ENCODE measurements at places on chromosomes 2 and 18.
A peak's percentile ranks its signal among the peaks of the same experiment; 100 is the strongest.

- no peak for DNase-seq
Observed at GRCh38 chr2:220166616-220167015, 539.2 kb downstream of the SLC4A3 start.

GRCh38 chr2:227415538-227416424 is 28.0 kb upstream of the SCYGR1 start:
- no peak for DNase-seq

- DNase-seq, result no peak
Observed at GRCh38 chr2:205769879-205770278, 87.6 kb downstream of the NRP2 start.

GRCh38 chr18:12595571-12596255 is 62.2 kb downstream of the SPIRE1 start:
- DNase-seq, result no peak

GRCh38 chr18:25236736-25237135 is 115.2 kb downstream of the ZNF521 start:
- DNase-seq, result no peak

- DNase-seq, result peak; percentile 39
Observed at GRCh38 chr2:147845411-147845971, 662 bp downstream of the ACVR2A start.

DNA sequence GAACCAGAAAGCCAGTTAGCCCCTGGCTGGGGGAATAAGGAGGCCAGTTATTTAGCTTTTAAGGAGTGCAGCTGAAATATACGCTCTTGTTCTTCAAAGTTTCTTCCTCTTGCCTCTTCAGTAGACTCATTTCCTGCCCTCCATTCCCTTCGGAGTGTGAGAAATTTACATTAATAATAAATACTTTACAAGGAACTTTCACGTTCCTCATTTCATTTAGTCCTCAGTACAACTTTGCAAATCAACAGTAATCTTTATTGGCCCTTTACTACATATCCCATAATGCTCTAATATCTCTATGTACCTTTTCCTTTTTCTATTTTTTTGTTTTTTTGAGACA is 15.6 kb downstream of the PLCD4 start:
- DNase-seq, result no peak

DNA sequence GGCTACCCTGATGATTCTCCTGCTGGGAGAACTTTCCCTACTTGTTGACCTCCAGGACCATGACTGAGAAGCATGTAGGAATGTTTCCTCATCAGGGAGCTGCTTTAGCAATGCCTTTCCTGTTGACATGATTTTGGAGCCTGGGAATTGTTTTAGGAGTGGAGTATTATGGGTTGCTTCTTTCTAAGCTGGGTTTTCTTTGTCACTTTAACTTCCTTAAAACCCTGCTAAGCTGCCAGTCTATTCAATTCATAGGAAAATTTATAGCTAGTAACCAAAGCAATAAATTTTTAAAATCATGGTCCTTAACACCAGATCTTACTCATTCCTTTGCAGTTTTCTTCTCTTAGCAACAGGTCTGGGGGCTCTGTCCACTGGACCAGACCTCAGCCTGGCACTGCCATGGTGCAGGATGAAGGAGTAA is 125.6 kb upstream of the TACR1 start:
- no peak for DNase-seq

- DNase-seq, result no peak
Observed at GRCh38 chr2:23418461-23418911, 33.5 kb downstream of the KLHL29 start.
